ENCODE measurements at places on chromosomes 7 and 10. TPM values are rescaled to one million over a fixed set of nuclear protein-coding genes. Genes with fewer than 3 reads are reported as not detected.

Gene FGFR2
- total RNA-seq, result 33.1 TPM

Gene NEURL1
- 5.6 TPM for total RNA-seq

Gene CPA1
- 5.5 TPM for total RNA-seq

Gene NRP1
- 67.2 TPM for total RNA-seq

Gene NME8
- total RNA-seq, result not detected

Gene OPN1SW
- total RNA-seq, result not detected

Gene BICC1
- 23.8 TPM for total RNA-seq

Gene CALML5
- 1.7 TPM for total RNA-seq

Gene WNT16
- not detected for total RNA-seq

Gene HOXA10
- 0.25 TPM for total RNA-seq

Gene PON1
- 0.51 TPM for total RNA-seq

Gene SLC13A1
- total RNA-seq, result not detected

Gene BPGM
- total RNA-seq, result 9.0 TPM

Gene CLCN1
- 0.10 TPM for total RNA-seq

Gene TNS3
- total RNA-seq, result 96.3 TPM

Gene PNLIPRP1
- total RNA-seq, result not detected

Gene SLC18A3
- total RNA-seq, result not detected

Gene TWIST1
- total RNA-seq, result 6.1 TPM

Gene IFIT1
- 9.1 TPM for total RNA-seq

Gene COL17A1
- total RNA-seq, result 0.42 TPM

Gene ACTR3C
- total RNA-seq, result 10.3 TPM

Gene LRRC4
- total RNA-seq, result 2.8 TPM

Gene CYP2E1
- total RNA-seq, result 1.9 TPM

Data from ovary (tissue), 10 donors.